Hippocampal formation (tissue), 2 donors: ENCODE measurements at places on chromosomes 7 and 10.

GRCh38 chr10:45442662-45443061 is 68.6 kb downstream of the ALOX5 start:
- no peak for DNase-seq

DNA sequence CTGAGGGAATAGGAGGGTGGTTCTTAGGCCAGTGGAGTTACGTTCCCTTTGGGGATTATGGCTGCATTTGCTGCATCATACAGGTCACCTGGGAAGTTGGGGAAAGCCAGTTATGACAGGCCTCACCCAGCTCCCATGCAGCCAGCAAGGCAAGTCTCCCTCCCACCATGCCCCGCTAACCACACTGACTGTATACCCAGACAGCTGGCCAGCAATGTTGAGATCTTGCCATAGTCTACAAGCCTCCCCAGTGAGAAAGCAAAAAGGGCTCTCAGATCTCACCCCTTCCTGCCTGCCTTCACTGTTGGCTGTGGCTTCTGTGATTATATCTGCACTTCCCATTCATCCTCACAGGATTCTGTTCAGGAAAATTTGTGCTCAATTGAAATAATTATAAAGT is 133.3 kb upstream of the HGF start:
- no peak for DNase-seq

GRCh38 chr7:16587790-16588189 is 57.8 kb downstream of the ANKMY2 start:
- no peak for DNase-seq

DNA sequence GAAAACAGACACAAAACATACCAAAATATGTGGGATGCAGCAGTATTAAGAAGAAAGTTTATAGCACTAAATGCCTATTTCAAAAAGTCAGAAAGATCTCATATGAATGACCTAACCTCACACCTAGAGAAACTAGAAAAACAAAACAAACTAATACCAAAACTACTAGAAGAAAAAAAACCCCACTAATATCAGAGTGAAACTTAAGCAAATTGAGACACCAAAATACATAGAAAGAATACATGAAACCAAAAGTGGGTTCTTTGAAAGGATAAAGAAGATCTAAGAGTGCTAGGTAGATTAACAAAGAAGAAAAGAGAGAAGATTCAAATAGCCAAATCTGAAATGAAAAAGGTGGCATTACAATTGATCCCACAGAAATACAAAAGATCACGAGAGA is 494.1 kb downstream of the SH2D4B start:
- DNase-seq: no peak

DNA sequence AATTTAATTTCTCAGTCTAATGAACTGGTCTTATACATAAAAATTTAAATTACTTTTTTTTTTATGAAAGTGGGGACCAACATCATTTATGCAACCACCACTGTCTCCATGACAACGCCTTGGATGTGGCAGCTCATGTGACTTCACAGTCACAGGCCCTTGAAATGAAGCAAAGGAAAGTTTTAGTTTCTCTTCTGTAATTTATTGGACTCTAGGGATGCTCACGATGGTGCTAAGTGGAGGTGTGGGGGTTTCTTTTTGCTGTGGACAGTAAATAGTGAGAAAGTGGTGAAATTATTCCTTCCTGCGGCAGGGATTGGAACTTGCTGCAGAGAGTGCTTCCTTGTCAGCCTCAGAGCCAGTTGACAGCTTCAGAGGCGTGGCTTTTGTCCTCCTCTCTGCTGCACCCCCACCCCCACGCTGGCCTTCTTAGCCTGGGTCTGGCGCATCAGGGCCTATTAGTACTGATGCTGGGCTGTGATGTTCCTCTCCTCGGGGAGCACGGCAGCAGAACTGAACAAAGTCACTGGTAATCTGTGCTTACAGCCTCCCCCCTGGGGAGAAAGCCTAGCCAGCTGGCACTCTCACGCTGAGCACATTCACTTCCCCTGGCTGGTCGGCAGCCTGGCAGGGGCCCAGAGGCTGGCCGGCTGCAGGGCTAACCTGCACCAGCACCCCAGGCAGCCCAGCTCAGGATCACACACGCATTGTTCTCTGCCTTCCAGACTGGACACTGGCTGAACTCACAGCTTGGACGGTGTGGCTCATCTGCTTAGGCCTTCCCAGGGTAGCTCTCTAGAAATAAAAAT is 517.5 kb upstream of the GALNT17 start:
- peak; percentile 38 for DNase-seq

- no peak for DNase-seq
These were observed 95.4 kb downstream of the HIPK2 start for GRCh38 chr7:139682136-139683013.

DNA sequence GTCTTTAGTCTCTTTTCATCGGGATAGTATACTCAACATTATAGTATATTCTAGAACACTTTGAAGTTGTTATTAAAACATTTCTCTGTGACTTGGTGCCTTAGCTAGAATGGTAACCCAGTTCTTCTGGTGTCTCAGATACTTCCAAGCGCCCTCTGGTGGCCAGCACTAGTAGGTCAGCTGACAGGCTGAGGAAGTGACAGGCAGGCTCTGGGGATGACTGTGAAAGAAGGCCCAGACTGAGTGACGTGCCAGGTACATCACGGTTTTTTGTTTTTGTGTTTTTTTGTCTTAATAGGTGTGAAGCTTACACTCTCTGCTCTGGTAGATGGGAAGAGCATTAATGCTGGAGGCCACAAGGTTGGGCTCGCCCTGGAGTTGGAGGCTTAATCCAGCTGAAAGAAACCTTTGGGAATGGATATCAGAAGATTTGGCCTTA is 5.1 kb downstream of the COMTD1 start:
- peak; percentile 87 for DNase-seq
